ENCODE measurements at places on chromosomes 7 and 10.

GRCh38 chr7:34067005-34067778 lies 161.9 kb downstream of the BMPER start:
- no peak for DNase-seq

- no peak for DNase-seq
Measured at GRCh38 chr10:114379631-114380041, 24.7 kb downstream of the AFAP1L2 start.

- DNase-seq = no peak
Measured at GRCh38 chr7:118792682-118793081, 568.2 kb downstream of the ANKRD7 start.

DNA sequence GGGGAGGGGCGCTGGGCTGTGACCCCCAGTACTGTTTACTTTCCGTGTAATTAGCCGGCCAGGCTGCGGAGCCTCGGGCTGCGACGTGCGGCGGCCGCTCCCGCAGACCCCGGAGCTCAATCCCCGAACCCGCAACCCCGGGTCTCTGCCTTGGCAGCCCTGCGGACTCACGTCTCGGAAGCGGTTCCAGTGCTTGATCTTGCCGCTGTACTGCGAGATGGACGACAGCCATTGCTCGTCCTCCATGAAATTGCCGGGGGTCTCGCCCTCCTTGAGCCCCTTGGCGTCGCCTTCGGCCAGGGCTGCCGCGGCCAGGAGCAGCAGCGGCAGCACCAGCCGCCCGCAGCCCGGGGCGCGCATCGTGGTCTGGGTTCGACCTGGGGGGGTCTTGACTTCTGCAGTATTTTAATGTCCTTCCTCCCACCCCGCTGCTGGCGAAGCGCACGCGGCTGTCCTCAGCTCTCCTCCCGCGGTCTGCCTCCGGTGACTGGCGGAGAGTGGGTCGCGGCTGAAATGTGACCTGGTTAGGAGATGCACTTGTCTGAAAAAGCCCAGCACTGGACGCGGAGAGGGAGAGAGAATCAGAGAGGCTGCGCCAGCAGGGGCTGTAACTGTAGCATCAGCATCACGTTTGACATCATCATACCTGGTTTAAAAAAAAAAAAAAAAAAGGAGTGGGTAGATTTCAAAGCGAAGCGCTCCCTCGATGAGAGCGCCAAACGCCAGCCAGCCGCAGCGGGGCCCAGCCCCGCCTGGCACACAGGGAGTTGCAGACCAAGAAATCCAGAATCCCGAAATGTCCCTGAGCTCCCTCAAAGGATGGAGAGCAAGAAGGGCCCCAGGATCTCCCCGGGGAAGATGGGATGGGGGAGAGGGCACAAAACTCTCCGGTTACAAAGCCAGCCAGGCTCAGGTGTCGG lies at the start of gene SPOCK2:
Gene SPOCK2, minus strand, starts transcription at position 583 of the 920 bp plus-strand sequence. Its CDS starts 223 bp downstream, at position 360.
- DNase-seq = no peak

GRCh38 chr10:109929501-109930219 lies 6.3 kb upstream of the XPNPEP1 start:
- peak; percentile 36 for DNase-seq

DNA sequence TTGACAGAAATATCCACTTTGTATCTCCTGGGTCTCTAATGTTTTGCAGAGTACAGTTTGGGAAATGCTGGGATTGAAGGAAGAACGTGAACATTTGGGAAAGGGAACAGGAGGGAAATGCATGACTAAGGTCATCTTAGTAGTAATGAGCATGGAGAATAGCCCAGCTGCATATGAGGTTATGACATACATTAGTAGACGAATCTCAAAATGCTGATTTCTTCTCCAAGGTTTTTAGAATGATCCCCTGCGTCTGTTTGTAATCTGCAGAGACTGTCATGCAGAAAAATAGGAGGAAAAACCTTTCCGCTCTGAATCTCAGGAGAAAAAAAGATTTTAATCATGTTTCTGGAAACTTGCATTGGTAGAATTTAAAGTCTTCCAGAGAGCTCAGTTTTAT lies 133.6 kb downstream of the PPP1R9A start:
- no peak for DNase-seq

GRCh38 chr7:16587790-16588189 lies 57.8 kb downstream of the ANKMY2 start:
- DNase-seq = no peak

- DNase-seq = no peak
Measured at GRCh38 chr7:158623241-158623640, 35.6 kb upstream of the PTPRN2 start.

GRCh38 chr10:97546456-97547270 lies 25.9 kb upstream of the ANKRD2 start:
- DNase-seq = no peak

GRCh38 chr10:109893386-109893785 lies 29.9 kb downstream of the XPNPEP1 start:
- DNase-seq = no peak

GRCh38 chr10:113274176-113274829 lies 278.6 kb upstream of the HABP2 start:
- DNase-seq = no peak

- no peak for DNase-seq
Measured at GRCh38 chr10:96366508-96366907, 7.7 kb upstream of the OPALIN start.

DNA sequence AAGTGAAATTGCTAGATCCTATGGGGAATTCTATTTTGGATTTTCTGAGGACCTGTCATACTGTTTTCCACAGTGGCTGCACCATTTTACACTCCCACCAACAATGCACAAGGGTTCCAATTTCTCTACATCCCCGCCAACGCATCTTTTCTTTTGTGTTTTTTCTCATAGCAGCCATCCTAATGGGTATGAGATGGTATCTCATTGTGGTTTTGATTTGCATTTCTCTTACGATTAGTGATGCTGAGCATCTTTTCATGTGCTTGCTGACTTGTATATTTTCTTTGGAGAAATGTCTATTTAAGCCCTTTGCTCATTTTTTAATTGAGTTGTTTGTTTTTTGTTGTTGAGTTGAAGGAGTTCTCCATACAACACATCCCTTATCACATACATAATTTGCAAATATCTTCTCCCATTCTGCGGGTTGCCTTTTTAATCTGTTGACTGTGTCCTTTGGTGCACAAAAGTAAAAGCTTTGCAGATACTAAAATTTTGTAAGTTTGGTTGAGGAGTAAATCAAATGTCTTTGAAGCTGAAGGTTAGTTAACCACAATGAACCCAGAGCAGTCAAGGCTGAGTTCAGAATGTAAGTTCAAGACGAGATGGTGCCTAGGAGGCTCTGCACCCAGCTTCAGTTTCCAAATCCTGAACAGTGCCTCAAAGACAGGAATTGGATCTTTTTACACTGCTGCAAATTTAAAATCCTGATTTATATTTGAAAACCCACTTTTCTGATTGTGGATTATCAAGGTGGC lies 195.4 kb downstream of the COBL start:
- DNase-seq = no peak

DNA sequence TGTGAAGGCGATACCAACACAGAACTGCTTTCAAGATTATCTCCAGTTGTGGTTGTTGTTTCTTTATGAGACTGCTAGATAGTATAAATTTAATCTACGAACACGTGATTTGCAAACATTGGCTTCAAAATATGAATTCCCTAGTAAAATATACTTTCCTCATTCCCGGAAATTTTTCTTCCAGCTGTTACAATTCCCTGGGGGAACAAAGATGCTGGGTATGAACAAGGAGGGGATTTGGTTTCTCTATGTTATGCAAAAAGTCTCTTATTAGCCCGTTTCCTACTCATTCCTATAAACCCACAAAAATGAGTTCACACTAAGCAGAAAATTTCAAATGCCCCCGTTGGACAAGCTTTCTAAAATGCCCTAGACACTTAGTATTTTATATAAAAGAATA lies 928.3 kb downstream of the CNTNAP2 start:
- DNase-seq = no peak

DNA sequence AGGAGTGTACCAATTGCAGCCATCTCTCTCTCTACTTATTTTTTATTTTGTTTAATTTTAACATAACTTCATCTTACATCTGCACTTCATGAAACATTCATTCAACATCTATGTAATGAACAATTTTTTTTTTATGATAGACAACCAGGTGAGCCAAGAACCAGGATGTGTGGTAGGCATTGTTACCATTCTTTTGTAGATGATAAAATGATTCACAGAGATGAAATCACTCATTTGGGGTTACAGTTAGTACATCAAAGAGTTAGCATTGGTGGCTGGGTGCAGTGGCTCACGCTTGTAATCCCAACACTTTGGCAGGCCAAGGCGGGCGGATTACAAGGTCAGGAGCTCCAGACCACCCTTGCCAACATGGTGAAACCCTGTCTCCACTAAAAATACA lies 127.8 kb downstream of the HDAC9 start:
- DNase-seq = no peak

GRCh38 chr10:96758423-96758822 lies 38.1 kb upstream of the PIK3AP1 start:
- DNase-seq = peak; percentile 69

GRCh38 chr7:117045927-117046710 lies 92.8 kb downstream of the ST7 start:
- DNase-seq = peak; percentile 14

DNA sequence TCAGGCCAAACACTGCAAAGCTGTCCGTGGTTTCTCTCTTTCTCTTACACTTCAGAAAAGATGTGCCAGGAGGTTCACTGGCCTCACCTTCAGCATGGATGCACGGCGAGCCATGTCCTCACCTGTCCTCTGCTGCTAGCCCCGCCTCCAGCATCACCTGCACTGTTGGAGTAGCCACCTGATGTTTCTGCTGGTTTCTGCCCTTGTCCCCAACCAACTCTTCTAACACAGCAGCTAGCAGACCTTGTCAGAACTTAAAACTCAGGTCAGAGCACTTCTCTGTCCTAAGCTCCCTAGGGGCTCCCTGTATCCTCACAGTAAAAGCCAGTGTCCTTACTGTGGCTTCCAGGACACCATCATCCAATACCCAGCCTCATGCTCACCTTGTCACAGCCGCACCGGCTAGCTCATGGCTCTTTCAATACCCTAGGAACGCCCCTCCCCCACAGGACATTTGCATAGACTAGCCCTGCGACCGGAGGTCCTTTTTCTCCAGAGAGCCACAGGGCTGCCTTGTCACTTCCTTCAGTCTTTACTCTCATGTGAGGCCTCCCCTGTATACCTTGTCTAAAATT lies 15.2 kb downstream of the PALD1 start:
- DNase-seq = no peak

GRCh38 chr7:74443543-74444247 lies 10.0 kb upstream of the GTF2IRD1 start:
- DNase-seq = no peak

DNA sequence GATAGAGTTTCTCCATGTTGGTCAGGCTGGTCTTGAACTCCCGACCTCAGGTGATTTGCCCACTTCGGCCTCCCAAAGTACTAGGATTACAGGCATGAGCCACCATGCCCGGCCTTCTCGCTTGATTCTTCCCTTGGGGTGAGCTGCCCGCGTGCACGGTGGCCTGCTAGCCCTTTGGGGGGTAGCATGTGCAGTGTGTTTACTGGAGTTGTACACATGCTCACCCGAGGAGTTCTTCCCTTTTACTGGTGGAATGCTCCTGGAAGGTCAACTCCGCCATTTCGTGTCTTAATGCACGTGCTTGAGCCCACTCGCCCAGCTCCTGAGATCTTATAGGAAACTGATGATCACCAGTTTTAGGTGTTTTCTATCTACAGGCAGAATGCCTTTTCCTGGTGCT lies 17.0 kb upstream of the ADAMTS14 start:
- no peak for DNase-seq

- peak; percentile 71 for DNase-seq
Measured at GRCh38 chr10:63554657-63555056, 33.5 kb downstream of the REEP3 start.

DNA sequence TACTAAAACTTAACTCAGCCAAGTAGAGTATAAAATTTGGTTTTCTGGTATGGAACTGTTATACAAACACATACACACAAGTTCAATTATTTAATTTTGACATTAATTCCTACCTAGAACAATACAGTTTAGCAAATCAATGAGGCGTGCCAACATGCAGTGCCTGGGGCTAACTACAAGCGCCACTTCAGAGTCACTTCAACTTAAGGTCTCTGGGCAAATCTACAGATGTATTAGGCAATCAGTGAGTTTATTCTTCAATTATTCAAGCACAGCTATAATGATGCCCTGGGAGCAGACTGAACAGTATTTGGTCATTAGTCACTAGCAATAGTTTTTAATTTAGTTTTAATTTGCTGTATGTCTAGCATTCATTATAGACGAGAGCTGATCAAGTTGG lies 51.6 kb downstream of the HIBADH start:
- no peak for DNase-seq

GRCh38 chr10:119302591-119303253 lies 95.4 kb downstream of the GRK5 start:
- no peak for DNase-seq

DNA sequence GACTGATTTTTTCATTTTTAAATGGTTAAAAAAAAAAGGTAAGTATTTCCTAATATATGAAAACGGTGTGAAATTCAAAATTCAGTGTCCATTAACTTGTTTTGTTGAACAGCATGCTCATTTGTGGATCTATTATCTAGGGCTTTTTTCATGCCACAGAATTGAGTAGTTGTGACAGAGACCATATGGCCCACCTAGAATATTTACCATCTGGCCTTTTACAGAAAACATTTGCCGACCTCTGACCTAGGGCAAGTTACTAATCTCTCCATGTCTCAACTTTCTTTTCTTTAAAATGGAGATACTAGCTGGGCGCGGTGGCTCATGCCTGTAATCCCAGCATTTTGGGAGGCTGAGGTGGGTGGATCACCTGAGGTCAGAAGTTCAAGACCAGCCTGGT lies 41.3 kb downstream of the GRK5 start:
- no peak for DNase-seq

GRCh38 chr7:111678986-111679385 lies 116.7 kb upstream of the IMMP2L start:
- DNase-seq = no peak

GRCh38 chr10:28467615-28468014 lies 65.3 kb upstream of the WAC start:
- DNase-seq = no peak

- DNase-seq = no peak
Measured at GRCh38 chr7:65923316-65923715, 50.4 kb downstream of the VKORC1L1 start.

DNA sequence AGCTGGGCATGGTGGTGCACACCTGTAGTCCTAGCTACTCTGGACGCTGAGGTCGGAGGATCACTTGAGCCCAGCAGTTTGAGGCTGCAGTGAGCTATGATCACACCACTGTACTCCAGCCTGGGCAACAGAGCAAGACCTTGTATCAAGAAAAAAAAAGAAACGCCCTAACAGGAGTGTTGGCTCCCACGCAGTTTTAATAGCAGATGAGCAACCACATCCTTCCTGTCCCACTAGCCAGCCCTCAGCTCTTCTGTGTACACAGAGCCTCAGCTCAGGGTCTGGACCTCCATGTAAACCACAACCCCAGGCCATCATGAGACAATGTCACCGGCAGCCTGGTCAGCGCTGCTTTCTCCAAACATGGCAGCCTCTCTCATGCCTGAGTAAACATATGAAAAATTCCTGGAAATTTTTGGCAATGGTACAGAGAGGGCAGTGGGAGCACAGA lies 108.2 kb downstream of the PIP4K2A start:
- DNase-seq = peak; percentile 28

DNA sequence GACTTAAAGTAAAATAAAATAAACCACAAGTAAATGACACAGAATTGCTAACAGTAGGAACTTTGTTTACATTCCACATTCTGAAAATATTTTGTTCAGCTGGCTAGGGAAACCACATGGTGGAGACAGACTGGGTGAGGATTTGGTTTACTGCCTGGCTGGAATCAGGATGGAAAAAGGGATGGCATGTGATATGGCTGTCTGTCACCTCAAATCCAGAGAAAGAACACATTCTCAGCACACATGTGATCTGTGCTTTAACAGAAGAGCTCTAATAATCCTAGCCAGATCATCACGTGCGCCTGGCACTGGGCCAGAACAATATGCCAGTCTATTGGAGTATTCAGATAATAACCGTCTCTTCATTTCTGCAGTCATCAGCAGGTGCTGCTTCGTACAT lies 90.9 kb upstream of the PIP4K2A start:
- no peak for DNase-seq

Data from HL-60 (cell line).